NCI-H460 (cell line): ENCODE measurements at places on chromosomes 4 and X. TPM values are rescaled to one million over a fixed set of nuclear protein-coding genes. Genes with fewer than 3 reads are reported as not detected.

- DNase-seq = no peak
These were observed 155.3 kb upstream of the TEX13A start for GRCh38 chrX:105375816-105376215.

GRCh38 chr4:155608225-155608885 is 58.3 kb upstream of the GUCY1A1 start:
- no peak for DNase-seq

DNA sequence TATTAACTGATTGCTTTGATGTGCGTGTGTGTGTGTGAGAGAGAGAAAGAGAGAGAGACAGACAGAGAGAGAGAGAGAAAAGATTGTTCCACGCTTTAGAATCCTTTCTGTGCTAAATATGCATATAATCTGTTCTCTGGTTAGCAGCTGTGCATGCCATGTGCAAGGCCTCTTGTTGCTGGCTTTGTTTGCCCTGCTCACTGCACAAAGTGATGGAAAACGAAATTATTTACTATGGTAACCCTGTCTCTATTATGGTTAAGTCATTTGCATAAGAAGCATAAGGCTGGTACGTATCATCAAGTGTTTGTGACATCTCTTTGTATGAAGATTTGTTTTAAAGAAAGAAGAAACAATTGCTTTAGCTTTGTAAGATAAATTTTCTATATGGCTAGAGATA is 190.2 kb upstream of the POF1B start:
- DNase-seq = no peak

Gene SPP1
- total RNA-seq = 1,528 and 1,619 TPM in 2 replicates

Gene GYPB
- not detected in 2 replicates for total RNA-seq

Gene HAND2
- total RNA-seq = not detected in 2 replicates

Gene C4orf36
- total RNA-seq = 0.20 TPM in 1 of 2 replicates, not detected in the other

DNA sequence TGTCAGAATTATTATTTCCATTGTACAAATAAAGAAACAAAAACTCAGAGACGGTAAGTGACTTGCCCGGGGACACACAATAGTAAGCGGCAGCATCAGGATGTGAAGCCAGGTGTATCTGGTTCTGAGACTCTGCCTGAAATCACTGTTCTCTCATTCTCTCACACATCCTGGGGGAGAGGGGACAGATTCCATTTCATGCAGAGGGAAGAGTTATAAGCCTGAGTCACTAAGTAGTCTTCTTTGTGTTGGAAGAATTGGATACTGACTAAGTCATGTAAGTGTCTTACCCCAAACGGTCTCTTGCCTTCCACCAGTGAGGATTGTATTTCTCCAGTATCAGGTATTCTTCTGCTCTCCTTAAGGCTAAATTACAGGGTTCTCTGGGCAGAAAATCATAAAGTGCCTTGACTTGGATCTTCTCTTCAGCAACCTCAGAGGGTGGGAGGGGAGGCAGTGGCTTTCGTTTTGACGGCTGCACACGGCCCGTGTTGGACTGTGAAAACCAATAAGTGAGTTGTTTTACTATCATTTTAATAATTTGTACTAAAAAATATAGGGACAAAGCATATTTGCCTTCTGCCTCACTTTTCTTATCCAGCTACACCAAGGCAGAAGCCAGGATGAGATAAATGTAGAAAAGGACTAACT is 21.9 kb downstream of the TXK start:
- DNase-seq = no peak

Gene FGD1
- total RNA-seq = 7.9 and 8.7 TPM in 2 replicates

DNA sequence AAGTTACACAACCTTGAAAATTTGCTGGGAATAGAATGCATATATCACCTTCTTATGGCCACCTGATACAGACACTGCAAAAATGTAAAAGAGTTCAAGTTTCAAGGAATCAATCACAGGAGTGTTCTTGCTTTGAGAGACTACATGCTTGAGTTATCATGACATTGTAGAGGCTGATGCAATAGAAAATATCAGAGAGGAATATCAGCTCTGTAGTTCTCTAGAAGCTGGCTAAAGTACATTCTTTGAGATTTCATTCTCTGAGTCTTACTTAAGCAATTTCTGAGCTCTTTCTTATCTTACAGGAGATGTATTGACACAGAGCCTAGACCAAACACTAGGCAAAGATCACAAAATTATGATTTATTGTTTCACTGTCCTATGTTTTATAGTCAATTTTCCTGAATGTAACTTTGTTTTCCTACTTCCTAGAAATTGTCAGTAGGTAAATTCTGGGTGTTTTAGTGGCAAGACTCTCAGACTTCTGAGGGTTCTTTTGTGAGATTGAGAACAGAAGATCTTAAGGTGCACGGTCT is 152.1 kb upstream of the HPGD start:
- no peak for DNase-seq

- DNase-seq = no peak
These were observed 99.7 kb upstream of the ENPP6 start for GRCh38 chr4:184317234-184317918.

Gene CXCR3
- not detected in 2 replicates for total RNA-seq

DNA sequence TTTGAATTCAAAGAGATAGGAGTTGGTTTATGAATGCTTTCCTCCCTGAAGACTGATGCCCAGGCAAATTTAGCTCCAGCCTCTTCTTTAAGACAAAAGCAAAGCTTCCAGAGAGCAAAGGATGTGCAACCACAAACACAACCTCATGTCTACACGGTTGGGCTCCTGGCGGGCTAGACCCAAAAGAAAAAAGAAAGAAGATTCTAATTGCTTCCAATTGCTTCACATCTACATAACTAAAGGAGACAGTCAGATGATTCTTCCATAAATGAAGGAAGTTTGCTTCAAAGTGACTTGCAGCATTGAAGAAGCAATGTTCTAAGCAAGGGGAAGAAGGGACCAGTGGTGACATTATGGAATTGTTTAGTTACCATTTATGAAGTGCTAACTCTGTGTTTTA is 1603.0 kb upstream of the TENM3 start:
- DNase-seq = no peak

- peak; percentile 1 for DNase-seq
These were observed 32.5 kb downstream of the FSTL5 start for GRCh38 chr4:162131256-162131655.

DNA sequence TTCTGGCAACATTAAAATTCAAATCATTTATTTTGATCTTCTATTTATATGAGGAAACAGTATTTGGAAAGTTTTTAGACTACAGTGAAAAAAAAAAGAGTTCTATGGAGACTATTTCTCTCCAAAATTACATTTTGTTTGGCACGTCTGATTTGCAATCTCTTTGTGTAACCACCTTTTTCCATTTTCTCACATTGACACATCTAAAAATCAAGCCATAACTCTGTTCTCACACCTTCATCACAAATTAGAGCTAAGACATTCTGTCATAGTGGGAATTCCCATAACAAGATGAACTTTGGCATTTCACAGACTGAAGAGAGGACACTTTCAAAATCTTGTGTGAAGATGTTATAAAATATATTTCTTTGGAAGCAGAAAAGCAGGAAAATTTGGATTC is 468.9 kb downstream of the GRIA2 start:
- no peak for DNase-seq

Gene RAB40AL
- total RNA-seq = 0.52 TPM in 1 of 2 replicates, not detected in the other

Gene SYTL5
- 0.05 and 0.17 TPM in 2 replicates for total RNA-seq

Gene TSPAN7
- 73.1 and 77.5 TPM in 2 replicates for total RNA-seq

DNA sequence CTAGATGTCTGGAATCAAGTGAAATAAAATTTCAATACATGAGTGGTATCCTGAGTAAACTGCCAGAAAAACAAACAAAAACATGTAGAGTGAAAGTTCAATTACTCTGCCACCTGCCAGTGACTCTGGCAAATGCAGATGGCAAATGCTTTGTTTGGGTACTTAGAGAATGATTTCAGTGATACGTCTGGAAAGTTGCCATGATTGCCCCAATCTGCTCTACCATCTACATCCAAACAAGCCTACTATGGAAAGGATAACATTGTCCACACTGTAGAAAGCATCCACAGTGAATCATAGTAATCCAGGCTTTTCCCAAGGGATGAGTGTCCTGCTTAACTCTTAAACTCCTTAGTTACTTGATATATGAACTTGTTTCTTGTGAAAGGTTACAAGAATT is 3.4 kb downstream of the SPATA4 start:
- no peak for DNase-seq

DNA sequence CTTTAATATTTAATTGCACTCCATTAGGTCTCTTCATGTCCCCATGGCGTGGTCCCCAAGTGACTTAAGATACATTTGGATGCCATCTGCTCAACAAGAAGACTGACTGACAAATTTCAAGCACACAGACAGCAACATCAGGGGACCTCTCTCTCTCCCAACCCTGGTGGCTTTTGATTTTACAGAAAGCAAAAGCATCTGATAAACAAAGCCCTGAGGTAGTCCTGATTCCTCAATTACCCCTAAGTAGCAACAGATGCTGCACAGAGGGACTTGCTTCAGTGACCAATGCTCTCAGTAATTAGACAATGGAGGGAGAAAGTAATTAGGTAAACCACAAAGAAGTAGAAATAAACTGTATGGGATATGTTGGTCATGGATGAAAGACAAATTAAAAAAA is 426.4 kb downstream of the INPP4B start:
- no peak for DNase-seq

DNA sequence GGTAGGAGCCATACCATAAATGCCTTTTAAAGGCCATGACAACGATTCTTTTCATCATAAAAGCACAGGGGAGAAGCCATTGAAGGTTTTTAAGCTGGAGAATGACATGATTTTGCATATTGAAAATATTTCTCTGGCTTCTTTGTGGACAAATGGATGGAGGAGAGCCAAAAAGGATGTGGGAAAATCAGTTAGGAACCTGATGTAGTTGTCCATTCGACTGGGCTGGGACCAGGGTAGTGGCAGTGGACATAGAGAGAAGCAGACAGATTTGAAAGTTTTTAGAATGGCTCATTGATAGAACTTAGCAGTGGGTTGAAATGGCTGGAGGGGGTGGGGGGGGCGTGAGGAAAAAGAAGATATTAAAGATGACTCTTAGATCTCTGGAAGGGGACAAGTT is 19.7 kb upstream of the MSN start:
- no peak for DNase-seq

- no peak for DNase-seq
These were observed 2.7 kb upstream of the PYURF start for GRCh38 chr4:88526221-88526815.

GRCh38 chrX:74890676-74891430 is 34.4 kb downstream of the NEXMIF start:
- no peak for DNase-seq

- no peak for DNase-seq
These were observed 37.2 kb upstream of the CD38 start for GRCh38 chr4:15740764-15741404.

Gene CT45A2
- not detected in 2 replicates for total RNA-seq

- no peak for DNase-seq
These were observed 91.9 kb downstream of the EVC2 start for GRCh38 chr4:5616331-5616950.

DNA sequence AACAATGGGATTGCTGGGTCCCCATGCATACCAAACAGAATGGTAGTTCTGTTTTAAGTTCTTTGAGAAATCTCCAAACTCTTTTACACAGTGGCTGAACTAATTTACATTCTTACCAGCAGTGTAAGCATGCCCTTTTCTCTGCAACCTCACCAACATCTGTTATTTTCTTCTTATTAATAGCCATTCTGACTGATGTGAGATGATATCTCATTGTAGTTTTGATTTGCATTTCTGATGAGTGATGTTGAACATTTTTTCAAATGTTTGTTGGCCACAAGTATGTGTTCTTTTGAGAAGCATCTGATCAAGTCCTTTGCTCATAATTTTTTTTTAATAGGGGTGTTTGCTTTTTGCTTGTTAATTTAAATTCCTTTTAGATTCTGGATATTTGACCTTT is 41.2 kb upstream of the ZMAT1 start:
- no peak for DNase-seq

DNA sequence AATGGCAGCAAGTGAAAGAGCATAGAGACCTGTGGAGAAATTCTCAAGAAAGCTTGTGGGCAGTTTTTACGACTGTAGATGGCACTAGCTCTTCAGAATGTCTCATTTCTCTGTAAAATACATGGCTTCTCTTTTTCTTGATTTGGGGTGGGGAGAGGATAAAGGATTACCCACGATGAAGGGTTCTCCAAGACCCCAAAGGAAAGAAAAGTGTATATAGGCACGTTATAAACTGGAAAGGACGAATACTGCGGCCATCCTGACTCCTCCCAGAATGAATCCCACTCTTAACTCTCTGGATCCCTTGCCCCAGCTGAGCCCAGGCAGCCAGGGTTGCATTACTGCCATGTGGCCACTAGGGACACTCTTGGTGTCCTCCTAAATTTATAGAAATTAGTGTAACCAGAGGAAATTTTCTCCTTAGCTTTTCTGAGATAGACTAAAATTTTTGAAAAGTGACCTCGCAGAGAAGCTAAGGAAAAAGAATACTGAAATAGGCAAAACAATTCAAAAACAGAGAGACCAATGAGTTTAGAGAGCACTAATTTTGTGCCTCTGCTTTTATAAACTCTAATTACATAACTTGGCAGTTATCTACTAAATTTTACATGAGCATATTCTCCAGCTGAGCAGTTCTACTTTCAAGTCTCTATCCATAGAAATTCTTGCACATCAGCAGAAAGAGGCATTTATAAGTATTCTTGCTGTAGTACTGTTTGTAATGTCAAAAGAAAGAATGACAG is 37.8 kb upstream of the PCDH19 start:
- peak; percentile 43 for DNase-seq

DNA sequence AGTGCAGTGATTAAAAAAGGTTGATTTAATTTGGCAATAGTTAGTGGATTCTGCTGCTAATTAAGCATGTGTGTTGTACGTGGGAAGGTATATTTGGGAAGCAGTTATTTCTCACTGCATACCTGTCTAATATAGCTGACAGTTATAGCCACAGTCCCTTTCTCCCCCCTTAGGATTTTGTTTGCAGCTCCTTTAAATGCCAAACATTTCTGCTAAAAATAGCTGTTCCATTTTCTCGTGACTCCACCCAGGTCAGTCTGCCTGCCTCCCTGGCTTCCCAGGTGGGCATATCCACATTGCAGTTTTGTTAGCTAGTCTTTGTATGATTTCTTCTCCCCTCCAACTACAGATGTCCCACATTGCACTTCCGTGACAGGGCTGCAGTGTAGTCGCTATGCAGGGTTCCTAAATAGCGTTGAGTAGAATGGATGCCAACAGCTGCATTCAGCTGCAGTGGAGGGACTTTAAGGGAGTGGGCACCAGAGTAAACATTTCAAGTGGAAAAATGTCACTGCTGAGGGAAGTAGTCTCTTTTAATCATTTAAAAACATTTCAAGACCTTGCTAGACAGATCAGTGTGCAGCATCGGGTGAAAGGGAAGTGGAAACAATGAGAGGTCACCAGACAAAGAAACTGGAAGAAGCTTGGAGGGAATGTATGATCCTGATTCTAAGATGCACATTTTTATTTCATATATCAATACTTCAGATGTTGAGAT is 326.3 kb downstream of the RAPGEF2 start:
- no peak for DNase-seq

- no peak for DNase-seq
These were observed 11.2 kb upstream of the DACH2 start for GRCh38 chrX:86137071-86137470.

Gene RASGEF1B
- total RNA-seq = 0.15 TPM in 1 of 2 replicates, not detected in the other

DNA sequence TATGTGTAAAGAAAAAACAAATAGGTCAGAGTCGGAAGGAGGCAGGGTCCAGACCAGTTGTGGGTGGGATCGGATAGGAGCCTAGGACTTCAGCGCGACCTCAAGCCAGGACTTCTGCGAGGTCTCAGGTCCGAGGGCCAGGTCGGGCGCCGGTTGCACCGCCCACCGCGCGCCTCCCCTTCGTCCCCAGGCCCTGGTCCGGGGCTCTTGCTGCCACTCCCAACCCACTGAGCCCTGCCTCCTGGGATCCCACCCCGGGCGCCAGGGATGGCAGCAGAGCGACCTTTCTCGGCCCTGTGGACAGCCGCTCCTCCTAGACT is 12.3 kb downstream of the PITX2 start:
- no peak for DNase-seq

GRCh38 chrX:40380655-40381488 is 199.9 kb upstream of the ATP6AP2 start:
- DNase-seq = no peak
